ENCODE measurements at places on chromosomes 3 and 15.

DNA sequence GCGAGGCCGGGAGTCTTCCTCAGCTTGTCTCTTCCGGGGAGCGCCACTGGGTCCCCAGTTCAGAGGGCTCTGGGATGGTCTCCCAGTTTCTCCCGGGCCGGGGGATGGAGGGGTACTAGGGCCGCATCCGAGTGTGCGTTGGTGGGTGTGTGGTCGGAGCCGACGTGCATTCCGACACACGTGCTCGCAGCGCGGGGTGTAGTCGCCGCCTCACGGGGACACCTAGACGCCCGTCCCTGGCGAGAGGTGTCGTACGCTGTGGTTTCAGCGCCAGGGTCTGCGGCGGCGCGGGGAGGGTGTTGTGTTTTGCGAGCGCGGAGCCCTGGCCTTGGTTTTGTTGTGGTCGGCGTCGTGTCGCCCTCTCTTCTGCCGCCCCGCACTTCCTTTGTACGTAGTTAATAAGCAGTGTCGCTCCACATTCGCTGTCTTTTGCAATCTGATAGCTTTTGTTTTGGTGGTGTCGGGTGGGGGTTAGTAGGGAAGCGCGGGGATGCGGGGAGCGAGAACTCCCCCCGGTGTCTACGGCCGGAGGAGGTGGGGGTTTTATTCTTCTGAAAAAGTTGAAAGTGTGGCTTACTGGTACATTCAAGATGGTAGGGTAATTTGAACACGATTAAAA lies 2.2 kb downstream of the IGF1R start:
- DNase-seq = no peak

GRCh38 chr3:53131096-53131495 lies 861 bp upstream of the RFT1 start:
- no peak for DNase-seq

GRCh38 chr15:64019764-64020163 lies 26.5 kb downstream of the DAPK2 start:
- DNase-seq = no peak

DNA sequence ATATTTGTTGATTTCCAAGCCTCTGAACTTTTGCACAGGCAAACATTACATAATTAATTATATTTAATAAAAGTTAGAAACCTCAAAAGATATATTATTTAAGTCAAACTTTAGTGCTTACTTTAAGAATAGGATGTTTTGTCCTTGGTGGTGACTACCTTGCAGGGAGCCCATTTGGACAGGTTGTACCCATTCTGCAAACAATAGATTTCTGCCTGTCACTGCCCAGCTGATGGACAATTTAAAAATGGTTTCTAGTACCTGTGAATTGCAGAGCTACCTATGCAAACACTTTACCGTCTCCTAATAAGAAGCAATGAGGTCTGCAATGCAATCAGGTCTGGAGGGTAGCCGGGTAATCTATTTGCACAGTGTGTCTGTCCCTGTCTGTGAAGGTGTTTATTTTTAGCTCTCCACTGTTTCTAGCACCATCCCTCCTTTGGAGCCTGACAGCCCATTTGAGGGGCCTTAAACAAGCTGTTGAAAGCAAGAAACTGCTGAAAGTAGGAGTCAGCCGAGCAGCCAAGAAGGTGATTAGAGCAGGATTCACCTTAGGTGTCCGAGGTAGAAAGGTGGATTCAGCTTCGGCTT lies 556.2 kb upstream of the CFAP20DC start:
- no peak for DNase-seq

DNA sequence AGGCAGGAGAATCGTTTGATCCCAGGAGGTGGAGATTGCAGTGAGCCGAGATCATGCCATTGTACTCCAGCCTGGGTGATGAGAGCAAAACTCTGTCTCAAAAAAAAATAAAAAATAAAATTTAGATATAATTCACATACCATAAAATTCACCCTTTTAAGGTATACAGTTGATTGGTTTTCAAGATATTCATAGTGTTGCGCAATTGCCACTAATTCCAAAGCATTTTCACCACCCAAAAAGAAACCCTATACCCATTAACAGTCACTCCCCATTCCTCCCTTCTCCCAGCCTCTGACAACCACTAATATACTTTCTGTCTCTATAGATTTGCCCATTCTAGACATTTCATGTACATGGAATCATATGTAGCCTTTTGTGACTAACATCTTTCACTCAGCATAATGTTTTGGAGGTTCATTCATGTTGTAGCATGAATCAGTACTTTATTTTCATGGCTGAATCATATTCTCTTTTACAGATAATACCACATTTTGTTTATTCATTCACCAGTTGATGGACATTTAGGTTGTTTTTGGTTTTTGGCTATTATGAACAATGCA lies 116.7 kb downstream of the RASA2 start:
- no peak for DNase-seq

- DNase-seq = no peak
These were observed 181.5 kb upstream of the LYSMD4 start for GRCh38 chr15:99914723-99915122.

- peak; percentile 6 for DNase-seq
These were observed 3.9 kb downstream of the RAB6B start for GRCh38 chr3:133891662-133892378.

DNA sequence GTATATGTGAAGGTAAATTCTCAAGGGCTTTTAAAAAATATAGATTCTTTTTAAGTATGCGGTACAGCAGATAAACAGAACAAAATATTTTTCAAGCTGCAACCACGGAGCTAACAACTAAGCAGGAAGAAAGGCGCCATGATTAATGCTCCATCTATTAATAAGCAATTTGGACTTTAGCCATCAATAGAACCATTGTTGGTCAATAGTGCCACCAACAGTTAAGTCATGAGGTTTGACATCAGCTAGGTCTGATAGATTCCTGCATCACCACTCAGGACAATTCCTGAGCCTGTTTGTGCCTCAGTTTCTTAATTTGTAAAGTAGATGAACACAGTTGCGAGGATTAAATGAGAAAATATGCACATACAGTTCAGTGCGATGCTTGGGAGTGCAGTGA lies 65.1 kb upstream of the FAM3D start:
- DNase-seq = no peak

- DNase-seq = no peak
These were observed 419.8 kb upstream of the TPM1 start for GRCh38 chr15:62622775-62623174.

GRCh38 chr3:183875411-183875810 lies 9.3 kb downstream of the PARL start:
- no peak for DNase-seq

DNA sequence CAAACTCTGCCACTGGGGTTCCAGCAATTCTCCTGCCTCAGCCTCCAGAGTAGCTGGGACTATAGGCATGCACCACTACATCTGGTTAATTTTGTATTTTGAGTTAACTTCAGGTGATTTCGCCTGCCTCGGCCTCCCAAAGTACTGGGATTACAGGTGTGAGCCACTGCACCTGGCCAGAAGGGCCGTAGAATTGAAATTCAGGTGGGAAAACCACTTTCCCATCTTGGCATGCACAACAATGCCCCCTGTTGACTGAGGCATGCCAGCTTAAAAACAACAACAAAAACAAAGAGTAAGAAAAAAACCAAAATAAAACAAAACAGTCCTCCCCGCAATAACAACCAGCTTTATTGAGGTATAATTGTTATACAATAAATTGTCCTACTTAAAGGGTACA lies 32.6 kb upstream of the RAB11A start:
- no peak for DNase-seq

DNA sequence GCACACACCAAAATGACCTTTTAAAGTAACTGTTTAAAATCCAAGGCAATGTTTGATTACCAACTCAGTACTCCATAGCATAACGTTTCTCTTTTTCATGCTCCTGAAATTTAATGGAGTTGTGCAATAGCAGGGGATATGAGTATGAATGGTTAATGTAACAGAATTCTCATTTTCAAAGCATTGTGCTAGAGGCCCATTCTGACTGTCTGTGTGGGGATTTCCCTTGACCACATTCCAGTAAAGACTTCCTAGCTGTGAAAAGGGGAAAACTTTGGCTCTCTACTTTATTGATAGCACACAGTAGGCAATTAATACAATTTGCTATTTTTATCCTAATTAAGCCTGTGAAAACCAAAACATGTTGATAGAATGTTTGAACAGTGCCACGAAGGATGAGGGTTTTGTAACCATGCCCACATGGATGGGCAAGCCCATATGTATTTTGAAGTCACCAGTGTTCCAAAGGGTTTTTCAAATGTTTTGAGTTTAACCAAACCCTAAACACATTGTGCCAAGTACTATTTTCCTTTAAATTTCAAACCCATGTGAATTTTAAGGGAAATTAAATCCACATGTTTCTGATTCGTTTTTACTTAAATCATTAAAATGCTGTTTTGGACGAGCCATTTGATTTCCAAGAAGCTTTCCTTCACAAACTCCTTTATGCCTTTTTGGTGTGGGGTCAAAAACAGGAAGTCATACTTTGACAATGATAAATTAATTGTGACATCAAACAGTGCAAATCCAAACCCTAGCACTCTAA lies 261.2 kb downstream of the SHOX2 start:
- DNase-seq = no peak

GRCh38 chr15:55084673-55085072 lies 112.1 kb downstream of the RSL24D1 start:
- no peak for DNase-seq

DNA sequence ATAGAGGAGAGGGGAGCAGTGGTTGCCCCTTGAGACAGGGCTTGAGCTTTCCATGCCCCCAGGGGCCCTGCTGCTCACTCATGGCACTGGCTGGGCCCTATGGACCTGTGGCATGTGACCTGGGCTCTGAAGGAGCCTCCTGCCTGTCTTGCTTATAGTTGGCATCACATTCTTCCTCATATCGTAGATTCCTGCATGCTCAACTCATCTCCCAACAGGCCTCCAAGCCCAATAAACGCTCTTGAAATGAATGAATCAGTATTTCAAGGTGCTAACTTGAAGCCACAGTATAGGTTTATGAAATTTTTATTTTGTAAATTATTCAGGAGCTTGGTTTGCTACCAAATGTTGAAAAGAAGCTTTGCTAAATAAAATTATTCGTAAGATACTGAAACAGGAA lies 93.3 kb upstream of the SLC7A14 start:
- DNase-seq = no peak

DNA sequence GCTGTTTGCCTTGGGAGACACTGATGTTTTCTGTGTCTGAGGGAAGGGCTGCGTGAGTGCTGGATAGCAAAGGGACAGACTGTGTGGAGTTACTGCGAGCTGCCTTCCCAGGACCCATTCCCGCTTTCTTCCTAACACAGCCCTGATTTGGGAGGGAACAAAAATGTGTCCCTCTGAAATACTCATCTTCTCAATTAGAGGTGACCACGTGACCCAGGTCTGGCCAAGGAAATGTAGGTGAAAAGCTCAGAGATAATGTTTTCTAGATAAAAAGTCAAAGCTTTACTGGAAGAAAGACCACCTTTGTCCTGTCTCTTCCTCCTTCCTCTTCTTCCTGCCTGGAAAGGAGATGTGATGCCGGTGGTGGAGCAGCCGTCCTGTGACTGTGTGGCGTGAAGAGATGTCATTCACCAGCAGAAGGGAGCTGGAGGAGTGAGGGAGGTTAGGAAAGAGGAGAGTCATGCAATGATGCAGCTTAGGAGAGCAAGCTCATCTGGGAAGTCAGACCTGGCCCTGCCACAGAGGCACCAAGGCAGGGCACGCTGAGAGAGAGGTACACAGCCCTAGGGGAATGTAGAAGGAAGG lies 105.6 kb downstream of the CHSY1 start:
- DNase-seq = no peak

Measured in AG20443 (cell line).